Stimulated activated CD4-positive, alpha-beta T cell treated with anti-CD3 and anti-CD28 coated beads, TNF-alpha, amount 100 ng/mL, for 1 hour (primary cell): ENCODE measurements at places on chromosomes 5 and 9.

DNA sequence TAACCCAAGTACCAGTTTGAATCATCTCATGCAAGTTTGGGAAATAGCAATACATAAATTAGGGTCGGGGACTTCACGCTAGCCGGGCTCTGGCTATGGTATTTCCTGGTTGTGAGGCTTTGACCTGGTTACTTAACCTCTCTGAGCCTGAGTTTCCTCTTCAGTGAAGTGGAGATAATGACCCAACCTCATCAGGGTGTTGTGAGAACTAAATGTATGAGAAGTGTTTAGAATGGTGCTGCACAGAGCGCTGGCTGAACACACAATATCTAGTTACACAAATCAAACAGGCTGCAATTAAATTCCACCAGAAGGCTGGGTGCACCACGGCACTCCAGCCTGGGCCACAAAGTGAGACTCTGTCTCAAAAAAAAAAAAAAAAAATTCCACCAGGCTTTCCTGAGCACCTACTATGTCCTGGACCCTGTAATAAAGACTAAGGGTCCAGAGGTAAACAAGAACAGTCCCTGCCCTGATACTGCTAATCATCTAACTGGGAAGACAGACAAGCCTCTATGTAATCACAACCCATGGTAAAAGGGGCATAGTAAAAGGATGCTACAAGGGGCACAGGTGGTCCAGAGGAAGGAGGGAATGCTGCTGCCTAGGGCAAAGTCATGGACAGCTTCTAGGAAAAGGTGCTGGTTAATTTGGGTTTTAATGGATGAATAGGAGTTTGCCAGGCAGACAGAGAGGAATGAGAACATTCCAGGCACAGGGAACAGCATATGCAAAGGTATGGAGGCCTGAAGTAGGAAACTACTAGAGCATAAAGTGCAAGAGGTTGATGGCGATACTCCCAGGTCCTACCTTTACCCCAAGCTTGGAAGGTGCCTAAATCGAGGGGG lies 27.7 kb downstream of the DUSP1 start:
- no peak for DNase-seq

- DNase-seq: no peak
Measured at GRCh38 chr9:113503613-113504211, 40.2 kb downstream of the RGS3 start.

DNA sequence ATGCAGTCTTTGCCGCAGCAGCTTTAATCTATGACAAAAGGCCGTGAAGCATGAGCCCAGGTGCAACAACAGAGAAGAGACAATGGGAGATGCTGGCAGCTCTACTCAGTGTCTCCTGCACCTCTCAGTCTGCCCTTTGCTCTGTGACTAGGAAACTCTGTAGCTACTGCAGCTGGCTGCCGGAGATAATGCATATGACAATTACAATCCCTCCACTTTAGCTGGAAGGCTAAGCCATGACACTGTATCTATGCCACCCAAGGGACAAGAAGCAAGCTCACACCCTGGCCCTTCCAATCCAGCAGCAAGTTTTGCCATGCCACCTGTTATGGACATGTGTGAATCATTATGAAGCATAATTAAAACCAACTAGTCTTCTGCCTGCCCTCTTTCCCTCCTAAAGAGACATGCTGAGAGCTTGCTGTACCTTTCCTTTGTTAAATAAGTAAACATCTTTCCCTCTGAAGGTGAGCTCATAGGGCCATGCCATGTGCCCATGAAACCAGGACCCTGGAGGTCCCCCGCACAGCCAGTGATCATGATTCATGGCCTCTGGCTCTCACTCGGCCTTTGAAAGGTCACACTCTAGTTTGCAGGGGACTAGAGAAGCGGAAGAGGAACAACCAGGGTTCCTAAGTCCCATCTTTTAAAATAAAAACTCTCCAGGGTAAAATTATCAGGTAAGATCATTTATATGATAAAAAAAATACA lies 219.4 kb downstream of the SPOCK1 start:
- no peak for DNase-seq

DNA sequence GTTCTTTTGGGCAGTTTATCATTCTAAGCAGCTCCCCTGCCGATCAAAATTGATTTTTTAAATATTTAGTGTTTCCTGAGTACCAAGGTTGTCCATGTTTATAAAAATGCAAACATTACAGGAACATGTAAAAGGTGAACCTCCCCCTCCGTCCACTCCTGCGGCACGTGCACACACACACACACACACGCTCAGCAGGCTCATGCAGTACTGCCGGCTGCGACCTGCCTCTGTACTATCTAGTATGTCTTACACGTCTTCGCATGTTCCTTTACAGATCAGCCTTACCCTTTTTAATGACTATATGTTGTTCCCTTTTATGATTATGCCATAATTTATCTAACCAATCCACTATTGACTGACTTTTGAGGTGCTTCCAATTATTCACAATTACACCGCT lies 121.8 kb upstream of the LMX1B start:
- no peak for DNase-seq

DNA sequence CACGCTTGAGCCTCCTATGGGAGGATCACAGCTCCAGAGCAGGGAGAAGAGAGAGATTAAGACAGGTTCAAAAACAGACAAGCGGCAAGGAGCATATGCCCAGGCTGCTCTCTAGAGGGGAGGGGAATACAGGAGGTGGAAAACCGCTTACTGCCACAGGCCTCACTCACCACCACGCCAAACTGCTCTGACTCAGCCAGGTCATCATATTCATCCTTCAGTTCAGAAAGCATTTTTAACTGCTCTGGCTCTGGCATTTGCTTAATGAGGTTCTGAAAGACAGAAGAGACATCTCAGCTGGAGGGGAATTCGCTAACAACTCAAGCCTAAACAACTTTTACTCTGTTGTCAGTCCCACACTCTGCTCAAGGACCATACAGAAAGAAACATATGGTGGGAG lies 40.1 kb downstream of the PCDHGC5 start:
- DNase-seq: no peak

- no peak for DNase-seq
Measured at GRCh38 chr5:98307811-98308210, 465.7 kb upstream of the RGMB start.

DNA sequence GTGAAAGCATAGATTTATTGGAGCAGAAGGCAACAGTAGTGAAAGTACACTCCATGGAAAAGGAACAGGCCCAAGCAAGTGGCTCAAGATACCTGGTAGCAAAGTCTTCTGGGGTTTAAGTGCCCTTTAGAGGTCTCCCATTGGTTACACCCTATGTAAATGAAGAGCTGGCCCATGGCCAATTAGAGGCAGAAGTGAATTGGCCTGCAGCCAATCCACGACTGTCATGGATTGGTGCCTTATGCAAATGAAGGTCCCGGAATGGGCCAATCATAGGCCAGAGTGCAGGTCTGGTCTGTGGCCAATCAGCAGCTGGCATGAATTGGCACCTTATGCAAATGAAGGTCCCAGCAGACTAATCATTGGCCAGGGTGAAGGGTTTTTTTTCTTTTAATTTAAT lies 64.2 kb upstream of the PCSK5 start:
- DNase-seq: no peak

GRCh38 chr5:6765612-6766525 lies 52.6 kb downstream of the TENT4A start:
- DNase-seq: peak; percentile 16

- DNase-seq: peak; percentile 82
Measured at GRCh38 chr9:124774129-124774978, 2.6 kb upstream of the OLFML2A start.

GRCh38 chr5:180299526-180299925 lies 7.6 kb upstream of the MAPK9 start:
- DNase-seq: no peak

DNA sequence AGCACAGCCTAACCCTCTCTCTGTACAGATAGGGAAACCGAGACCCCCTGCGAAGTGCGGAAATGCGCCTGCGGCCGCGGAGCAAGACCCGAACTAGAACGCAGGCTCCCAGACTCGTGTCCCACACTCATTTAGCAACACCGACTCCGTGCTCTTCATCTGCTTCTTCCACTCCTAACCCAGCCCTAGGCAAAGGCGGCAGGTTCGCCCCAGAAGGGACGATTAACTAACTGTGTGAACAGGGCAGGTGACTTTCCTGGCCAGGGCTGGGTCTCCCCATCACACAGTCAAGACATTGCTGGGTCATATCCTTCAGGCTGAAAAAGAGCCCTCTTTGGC lies 903 bp downstream of the CDX1 start:
- DNase-seq: no peak

DNA sequence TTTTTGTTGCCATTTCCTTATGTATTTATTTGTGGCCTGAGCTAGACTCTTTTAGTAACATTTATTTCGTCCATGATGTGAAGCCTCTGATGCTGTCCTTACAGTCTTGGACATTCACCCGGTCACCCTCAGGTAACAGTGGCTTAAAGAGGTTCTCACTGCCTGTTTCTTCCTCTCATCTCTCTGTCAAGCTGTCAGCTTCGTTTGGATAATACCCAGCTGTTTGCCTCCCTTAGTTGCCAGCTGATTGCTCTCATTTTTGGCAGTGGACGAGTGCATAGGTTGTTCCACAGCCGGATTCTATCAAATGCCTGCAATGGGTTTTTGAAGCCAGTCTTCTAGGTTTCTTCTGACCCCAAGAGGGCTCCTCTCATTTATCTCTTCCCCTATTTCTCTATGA lies 427.7 kb downstream of the MED10 start:
- DNase-seq: no peak

DNA sequence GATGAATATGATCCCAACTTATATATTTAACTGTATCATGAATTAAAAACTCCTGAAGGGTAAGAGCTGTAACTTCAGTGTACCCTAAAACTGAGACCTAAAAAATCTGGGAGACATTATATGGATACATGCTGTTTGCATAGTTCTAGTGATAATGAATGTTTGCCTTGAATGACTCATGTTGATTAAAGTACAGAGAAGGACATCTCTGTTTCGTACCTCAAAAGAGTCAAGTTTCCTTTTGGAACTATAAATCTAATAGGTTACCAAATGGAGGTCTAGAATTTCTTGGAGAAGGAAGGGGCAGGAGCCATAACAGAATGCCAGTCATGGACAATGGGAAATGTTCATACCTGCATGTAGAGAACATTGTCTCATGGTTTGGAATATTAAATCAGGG lies 168.1 kb downstream of the SNCAIP start:
- DNase-seq: no peak

DNA sequence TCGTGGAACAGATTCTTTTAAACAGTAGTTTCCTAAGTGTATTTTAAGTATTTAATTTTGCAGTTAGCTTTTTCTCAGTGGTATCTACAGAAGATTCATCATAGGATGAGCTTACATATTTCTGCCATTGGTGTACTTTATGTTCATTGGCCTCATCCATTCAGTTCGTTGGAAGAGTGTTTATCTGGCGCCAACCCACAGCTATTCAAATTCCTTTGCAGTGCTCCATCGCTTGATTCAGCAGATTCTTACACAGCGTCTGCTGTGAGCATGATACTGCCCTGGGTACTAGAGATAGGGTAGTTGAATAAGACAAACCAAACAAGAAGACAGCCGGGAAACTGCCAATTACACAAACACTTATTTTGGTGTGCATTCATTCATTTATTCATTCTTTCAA lies 55.1 kb downstream of the NUP214 start:
- DNase-seq: no peak

- no peak for DNase-seq
Measured at GRCh38 chr5:53067641-53068040, 41.9 kb downstream of the MOCS2 start.

- no peak for DNase-seq
Measured at GRCh38 chr5:142735323-142736246, 34.6 kb upstream of the ARHGAP26 start.

GRCh38 chr5:31962871-31963307 lies 211.2 kb downstream of the GOLPH3 start:
- DNase-seq: no peak

GRCh38 chr9:38294220-38294960 lies 98.1 kb upstream of the ALDH1B1 start:
- DNase-seq: no peak

DNA sequence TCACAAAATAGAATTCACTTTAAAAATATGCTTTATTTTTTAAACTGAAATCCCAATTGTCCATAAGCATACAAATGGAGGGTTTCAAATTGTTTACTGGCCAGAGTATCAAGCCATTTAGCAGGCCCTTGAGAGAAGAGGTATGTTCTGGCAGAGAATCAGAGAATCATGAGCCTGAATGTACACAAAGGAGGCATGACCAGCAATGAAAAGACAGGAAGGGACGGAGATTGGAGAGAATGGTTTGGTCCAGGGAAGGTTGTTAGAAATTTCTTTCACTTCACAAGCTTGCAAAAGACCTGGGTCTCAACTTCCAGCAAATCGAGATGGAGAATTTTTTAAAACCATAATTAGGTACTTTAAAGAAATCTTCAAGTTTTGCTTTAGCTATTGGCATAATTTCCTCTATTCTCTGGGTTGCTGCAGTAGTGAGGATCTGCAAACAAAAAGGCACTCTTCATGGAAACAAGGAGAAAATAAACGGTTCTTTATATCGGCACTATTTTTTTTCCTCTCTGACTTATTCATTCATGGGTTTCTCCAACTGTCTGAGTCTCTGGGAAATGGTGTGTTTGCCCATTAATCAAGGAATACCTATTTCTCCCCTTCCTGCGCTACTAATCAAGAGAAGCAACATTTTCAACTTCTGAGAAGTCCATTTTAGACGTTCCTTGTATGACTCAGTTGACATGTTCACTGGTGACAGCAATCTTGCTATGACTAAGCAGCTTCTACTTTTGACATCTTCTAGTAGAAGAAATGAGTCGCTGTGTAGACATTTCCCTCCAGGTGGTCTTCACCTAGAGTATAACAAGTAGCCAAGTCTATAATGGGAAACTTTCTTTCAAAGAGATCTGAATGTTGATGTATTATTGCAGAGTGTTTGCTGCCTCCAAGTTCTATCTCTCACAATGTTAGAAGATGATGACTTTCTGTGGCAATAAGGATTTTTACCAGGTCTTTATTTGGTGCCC lies 23.1 kb upstream of the ERCC6L2 start:
- DNase-seq: no peak

DNA sequence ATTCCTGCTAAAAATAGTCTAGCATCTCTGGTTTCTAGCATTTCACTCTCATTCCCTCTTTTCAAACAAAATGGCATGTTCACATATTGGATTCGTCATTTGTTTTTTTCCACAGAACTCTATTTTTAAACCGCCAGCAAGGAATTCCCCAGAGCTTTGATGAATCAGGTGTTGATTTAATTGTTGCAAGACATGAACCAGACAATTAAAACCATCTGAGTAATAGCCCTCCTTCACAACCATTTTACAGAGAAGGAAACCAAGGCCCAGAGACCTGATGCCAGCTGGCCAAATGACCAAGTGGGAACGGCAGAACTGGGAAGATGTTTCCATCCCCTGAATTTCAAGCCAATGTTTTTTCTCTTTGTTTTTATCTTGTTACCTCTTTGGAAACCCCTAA lies 167.0 kb downstream of the CAAP1 start:
- no peak for DNase-seq

GRCh38 chr9:105676351-105676923 lies 14.2 kb downstream of the TAL2 start:
- DNase-seq: no peak

- DNase-seq: no peak
Measured at GRCh38 chr5:139971202-139971725, 71.8 kb downstream of the NRG2 start.

- DNase-seq: no peak
Measured at GRCh38 chr9:77981332-77981731, 50.3 kb downstream of the GNAQ start.

GRCh38 chr5:39231705-39232525 lies 12.6 kb upstream of the FYB1 start:
- DNase-seq: no peak

GRCh38 chr9:37542895-37543294 lies 33.3 kb downstream of the FBXO10 start:
- no peak for DNase-seq
